ENCODE measurements at places on chromosomes 6 and 20.
A peak's percentile ranks its signal among the peaks of the same experiment; 100 is the strongest.

GRCh38 chr6:18352842-18353241 is 34.3 kb upstream of the RNF144B start:
- no peak for DNase-seq

DNA sequence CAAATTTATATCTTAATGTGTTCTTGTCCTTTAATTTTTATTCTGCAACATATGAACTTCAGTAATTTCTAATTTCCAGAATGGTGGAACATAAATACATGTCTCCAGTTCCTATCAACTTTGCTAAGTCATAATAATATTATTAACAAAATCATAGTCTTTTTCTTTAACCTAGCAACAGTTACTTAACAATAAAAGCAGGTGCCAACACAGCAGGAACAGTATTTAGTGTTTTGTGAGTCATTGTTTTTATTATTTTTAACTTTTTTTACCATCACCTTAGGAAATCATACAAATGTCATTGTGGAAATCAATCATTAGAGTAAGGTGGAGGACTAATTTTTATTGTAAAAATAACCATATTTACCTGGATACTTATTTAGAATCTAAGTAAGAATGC is 133.5 kb downstream of the PLCB1 start:
- no peak for DNase-seq

DNA sequence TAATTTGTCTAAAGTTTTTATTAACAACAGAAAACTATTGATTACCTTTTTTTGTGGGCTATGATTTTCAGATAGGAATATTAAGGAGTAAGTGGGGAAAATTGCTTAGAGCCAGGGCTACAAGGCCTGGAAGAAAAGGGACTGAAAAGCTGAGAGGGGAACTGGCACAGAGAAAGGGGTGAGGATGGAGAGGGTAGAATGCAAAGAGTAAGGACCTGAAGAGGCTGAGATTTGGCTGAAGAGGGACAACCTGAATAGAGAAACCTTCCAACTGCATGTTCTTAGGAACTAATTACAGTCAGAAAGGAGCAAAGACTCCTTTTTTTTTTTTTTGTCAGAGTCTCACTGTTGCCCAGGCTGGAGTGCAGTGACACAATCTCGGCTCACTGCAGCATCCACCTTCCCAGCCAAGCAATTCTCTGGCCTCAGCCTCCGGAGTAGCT is 16.7 kb downstream of the BTN2A1 start:
- no peak for DNase-seq

- no peak for DNase-seq
Observed at GRCh38 chr6:126764104-126764503, 354.4 kb upstream of the RSPO3 start.

GRCh38 chr6:166616261-166617238 is 10.5 kb downstream of the RPS6KA2 start:
- DNase-seq = no peak

- no peak for DNase-seq
Observed at GRCh38 chr6:133816171-133816570, 72.7 kb upstream of the TCF21 start.

DNA sequence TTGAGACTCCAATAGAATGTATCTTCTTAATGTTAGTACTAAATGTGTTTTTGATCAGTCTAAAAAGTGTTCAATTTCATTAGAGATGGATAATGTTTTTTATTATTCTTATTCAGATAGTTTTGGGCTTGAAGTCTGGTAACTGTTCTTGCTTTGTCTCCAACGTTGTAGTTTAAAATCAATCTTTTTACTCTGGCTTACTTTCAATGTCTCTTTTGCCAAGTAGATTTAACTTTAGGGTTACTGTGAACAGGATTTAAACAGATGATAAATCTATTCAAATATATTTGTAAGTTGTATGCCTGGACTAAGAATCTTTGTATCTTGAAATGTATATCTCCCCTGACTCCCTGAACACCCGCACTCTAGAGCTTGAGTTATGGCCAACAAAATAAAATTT is 51.1 kb downstream of the SGK1 start:
- no peak for DNase-seq

DNA sequence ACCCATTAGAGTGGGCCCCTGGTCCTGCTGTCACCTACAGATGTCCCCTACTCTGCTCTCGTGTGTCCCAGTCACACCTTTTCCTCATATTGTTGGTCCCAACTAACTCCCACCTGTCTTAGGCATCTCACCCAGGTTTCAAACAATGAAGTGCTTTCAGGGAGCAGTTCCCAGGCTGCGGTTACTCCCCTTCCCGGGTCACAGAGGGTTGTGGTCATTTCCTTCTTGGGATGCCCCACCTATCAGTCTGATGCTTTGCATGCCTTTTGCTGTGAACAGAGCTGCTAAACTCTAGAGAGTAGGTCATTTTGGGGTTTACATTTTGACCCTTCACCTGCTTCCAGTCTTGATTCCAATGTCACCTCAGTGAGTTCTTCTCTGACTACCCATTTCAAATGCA is 181.6 kb downstream of the CDC5L start:
- no peak for DNase-seq

DNA sequence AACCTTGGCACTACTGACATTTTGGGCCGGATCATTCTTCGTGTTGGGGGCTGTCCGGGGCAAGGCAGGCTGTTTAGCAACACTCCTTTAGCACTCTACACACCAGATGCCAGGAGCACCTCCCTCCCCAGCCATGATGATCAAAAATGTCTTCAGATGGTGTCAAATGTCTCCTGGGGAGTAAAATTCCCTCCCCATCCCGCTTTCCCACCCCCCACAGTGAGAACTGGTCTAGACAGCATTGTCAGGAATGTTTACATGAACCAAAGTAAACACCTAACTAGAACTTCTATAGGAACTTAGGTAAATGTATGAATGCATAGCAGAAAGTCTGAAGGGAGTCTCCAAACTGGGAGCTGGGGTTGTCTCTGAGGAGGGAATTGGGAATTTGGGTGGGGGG is 70.0 kb upstream of the TOP1 start:
- DNase-seq = no peak

GRCh38 chr6:108203189-108204112 is 37.6 kb downstream of the NR2E1 start:
- no peak for DNase-seq

GRCh38 chr6:119119989-119120388 is 41.5 kb upstream of the FAM184A start:
- DNase-seq = no peak

- DNase-seq = peak; percentile 63
Observed at GRCh38 chr6:32689531-32690501, 23.4 kb upstream of the HLA-DQB1 start.

- DNase-seq = peak; percentile 35
Observed at GRCh38 chr20:52379723-52380336, 188.3 kb upstream of the ZFP64 start.

GRCh38 chr6:161487694-161488093 is 213.8 kb upstream of the AGPAT4 start:
- DNase-seq = no peak

GRCh38 chr6:109377717-109378116 is 4.5 kb downstream of the CD164 start:
- no peak for DNase-seq

- DNase-seq = no peak
Observed at GRCh38 chr6:40011844-40012243, 77.6 kb upstream of the MOCS1 start.

DNA sequence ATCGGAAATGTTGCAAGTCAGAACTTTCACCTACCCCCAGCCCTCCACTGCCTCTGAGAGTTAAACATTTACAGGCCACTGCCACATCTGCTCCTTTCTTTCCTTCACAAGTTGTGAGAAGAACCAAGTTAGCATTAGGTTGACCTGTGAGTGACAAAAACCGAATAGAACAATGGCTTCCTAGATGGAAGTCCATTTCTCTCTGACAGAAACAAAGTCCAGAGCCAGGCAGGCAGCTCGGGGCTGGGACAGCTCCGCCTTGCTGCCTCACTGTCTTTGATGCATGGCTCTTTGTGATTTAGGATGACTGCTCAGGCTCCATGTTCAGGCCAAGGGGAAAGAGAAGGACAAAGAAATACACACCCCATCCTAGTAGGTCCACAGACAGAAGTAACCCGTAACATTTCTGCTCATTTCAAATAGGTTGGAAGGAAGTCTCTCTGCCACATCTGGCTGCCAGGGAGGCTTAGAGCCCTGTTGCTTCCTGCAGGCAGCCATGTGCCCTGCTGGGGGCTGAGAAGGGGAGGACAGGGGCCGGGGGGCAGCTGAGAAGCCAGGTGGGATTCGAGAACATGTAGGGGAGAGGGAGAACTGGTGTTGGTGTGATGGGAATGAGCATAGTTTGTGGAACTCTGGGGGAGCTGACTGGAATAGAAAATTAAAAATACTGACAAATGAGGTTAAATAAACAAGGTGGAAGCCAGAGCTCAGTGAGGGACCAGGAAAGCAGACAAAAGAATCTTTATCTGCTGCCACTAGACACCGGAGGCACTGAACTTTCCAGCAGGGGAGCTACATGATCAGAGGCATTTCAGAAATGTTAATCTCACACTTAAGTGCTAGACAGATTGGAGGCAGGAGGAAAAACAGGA is 19.5 kb upstream of the IER3 start:
- DNase-seq = no peak

DNA sequence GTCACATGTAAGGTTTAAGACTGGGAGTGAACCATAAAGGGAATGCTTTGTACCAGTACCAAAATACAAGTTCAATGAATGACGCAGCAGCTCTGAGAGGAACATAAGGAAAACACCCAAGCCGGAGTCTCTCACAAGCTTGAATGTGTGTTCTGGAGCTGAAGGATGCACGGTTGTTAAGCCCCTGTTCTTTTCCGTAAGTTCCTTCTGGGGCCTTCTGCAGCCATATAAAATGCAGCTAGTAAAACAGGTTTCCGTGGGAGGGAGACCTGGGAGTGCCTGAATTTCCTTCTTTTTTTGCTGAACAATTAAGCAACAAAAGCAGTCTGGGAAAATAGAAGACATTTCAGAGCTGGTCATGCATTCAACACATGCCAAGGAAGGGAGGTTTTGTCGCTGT is 73.2 kb upstream of the JAG1 start:
- no peak for DNase-seq

- DNase-seq = no peak
Observed at GRCh38 chr20:32753731-32754130, 8.5 kb upstream of the DNMT3B start.

DNA sequence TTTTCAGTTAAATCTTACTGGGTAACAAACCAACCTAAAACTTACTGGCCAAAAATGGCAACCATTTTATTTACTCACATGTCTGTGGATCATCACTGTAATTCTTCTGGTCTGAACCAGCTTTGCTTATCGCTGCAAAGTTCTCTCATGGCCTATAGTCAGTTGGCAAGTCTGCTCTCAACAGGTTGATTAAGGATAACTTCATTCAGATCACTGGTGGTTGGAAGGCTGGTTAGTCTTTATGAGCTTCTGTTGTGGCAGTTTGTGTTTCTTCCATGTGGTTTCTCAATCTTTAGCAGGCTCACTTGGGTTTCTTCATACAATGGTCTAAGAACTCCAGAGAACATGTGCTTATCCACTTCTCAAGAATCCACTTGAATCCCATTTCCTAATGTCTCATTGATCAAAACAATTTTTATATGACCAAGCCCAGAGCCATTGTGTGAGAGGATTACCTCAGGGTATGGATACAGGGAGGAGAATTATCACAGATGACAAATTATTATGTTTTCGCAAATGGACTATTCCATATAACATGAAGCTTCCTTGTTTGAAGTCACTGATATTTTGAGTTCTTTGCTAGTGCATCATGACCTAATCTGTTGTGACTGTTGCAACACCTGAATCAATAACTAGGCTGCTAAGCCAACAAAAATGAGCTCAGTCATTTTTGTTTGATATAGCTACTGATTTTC is 155.4 kb upstream of the BMP2 start:
- no peak for DNase-seq

GRCh38 chr6:127533011-127533410 is 13.9 kb upstream of the MTCL3 start:
- no peak for DNase-seq

DNA sequence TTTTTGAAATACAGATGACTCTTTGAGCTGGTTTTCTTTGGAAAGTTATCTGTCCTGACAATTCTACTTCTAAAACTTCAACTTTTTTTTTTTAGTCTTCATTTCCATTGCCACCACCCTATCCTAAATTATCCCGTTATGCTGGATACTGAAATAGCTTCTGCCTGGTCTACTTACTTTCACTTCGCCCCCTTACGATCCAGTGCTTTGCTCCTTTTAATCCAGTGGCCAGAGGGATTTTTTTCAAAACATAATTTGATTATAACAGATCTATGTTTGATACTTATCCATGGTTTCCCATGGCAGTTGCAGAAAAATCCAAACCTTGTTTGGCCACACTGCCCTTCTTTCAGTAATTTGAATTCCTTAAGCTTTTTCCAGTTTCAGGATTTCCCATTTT is 27.4 kb downstream of the ASXL1 start:
- DNase-seq = no peak

GRCh38 chr6:168704678-168705077 is 263.7 kb downstream of the SMOC2 start:
- no peak for DNase-seq

- DNase-seq = peak; percentile 10
Observed at GRCh38 chr20:35311822-35312221, 19.6 kb upstream of the FAM83C start.

DNA sequence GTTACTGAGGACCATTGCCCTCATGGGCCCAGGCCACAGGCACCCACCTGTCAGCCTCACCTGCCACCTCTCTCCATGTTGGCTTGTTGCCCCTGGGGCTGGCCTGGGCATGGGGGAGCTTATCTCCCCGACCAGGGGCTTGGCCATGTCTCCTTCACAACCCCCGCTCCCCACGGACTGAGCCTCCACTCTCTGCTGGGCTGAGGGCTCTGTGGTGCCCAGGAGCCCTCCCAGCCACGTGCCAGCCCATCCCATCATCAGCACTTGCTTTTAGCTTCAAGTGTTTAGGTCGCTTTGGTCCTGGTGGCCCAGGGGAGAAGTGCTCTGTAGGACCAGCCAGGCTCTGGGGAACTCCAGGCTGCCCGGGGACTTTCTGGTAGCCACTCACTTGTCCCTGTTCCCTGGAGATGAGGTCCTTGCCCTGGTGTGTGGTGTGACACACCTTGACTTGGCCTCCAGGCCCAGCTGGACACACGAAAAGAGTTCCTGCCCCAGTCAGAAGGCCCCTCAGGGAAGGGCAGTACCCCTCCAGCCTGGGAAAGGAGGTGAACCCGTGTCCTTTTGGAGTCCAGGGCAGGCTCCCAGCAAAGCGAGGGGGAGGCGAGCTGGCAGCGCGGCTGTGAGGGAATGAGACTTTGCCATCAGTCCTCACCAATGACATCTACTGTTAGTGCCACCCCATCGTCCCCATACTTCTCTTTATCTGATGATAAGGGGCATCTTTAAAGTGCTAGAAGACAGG is 352.6 kb downstream of the ZFAND3 start:
- DNase-seq = no peak

DNA sequence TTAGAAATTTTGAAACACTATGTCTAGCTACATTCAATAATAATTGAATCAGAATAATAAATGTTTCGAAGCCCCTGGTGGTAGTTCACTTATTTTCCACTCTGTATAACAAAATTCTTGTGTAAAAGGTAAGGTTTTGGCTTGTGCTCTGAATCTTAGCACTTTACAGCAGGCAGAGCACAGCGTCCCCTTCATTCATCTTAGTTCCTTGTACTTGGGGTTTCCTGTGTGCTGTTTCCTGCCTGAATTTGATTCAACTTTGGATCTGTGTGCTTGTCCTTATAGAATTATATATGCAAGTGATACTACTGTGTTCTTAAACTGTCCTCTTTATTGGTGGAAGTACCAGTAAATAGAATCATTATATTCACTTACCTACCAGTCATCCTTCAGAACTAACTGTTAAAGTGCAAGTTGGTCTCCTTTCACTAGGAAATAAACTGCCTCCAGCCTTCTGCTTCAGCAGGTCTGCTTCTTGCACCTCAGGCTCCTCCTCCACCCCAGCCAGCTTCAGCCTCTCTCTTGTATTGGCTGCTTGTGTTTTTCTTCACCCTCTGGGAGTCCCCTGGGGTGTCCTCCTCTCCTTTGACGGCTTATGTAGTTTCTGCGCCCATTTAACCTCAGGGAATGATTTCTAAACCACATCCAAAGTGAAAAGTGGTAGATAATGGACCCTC is 28.8 kb upstream of the TULP4 start:
- no peak for DNase-seq
